ENCODE measurements at places on chromosomes 3 and 15.

DNA sequence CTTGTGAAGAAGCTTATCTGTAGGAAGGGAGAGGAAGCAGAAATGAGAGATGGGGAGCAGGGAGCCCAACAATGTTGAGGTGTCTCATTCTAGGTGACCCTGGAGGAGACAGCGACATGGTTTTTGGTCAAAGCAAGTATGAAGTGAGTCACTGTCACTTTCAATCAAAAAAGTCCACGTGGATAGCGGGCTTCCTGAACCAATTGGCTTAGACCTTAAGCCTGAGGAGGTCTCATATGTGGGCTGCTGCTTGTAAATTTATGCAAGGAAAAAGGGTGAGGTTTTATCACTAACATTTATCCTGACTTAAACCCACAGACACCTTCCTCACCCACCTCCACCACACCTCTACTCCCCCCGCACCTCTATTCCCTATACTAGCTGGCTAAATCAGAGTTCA is 22.7 kb downstream of the CLDN11 start:
- DNase-seq = no peak

DNA sequence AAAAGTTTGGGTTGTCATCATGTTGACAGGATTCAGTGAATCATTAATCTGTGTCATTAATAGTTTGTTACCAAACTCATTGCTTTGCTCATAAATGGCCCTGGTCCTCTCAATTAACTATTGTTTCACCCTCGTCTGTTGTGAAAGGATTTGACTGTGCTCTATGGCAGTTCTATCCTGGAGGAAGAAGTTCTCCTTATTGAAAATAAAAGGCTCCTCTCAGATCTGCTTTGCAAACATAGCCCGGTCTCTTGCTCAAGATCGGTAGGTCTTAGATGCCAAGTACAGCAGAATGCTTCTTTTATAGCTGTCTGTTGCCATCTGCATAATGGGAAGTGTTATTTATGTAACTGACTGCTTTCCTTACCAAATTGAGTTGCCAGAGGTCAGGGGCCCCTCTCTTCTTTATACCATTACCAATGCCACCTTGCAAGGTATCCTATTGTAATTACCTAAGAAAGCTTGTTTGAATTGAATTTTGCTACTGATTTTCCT is 146.5 kb downstream of the EBLN2 start:
- DNase-seq = no peak

DNA sequence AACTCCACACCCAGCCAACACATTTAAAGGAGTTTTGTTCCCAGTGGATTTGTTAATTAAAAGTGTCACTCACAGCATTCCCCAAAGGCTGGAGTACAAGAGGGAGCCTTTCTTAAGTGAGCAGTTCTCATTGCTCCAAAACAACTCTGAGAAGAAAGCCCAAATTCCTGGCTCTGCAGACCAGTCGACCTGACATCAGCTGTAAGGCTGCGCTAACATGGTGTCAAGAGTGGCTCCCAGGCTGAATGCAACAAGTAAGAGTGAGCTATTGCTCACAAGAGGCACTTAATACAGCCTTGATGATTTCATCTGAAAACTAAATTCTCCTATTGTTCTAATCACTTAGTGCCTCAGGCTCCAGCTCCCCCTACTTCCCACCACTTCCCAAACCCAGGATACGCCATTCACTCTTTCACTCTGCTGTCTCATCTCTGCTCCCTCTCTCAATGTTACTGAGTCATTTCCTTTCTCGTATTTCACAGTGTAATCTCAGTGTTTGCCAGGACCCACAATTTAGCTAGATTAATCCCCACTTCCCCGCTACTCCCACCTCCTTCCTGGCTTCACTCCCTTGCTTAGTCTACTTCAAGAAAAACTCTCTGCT is 81.8 kb downstream of the WWTR1 start:
- no peak for DNase-seq

DNA sequence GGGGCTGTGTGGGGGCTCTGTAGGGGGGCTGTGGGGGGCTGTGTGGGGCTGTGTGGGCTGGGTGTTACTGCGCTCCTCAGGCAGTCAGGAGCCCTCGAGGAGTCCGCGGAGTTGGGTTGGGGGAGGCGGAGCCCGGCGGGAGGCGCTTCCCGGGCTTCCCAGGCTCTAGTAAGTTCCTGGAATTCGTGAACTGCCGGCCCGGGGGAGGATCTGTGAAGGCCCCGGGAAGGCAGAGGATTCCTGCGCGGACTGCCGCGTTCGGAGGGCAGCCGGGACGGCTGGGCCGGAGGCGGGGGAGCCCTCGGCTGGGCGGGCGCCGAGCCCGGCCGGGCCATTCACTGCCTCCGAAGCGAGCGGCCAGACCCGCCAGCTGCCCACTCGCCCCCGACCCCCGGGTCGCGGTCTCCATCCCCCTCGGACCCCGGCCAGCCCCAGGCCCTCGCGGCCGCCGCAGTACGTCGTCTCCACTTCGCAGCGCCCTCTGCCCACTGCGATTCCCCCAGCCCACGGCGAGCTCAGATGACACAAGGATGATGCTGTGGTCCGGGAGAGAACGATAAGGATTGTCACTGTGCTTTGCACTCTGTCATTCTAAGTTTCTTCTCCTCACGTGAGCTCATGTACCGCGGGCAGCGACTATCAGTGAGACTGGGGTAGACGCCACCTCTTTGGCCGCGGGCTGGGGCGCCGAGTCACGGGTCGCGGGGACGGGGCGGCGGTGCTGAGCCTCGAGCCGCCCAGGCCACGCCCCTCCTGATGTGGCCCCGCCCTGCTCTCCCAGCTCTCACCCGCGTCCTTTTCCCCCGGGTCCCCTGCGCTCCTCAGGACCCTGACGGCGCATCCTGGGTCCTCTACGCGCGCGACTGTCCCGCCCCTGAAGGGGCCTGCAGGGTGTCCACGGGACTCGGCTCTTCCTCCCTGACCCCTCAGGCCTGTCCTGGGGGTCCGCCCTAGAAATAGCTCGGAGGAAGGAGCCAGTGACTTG is 65.3 kb downstream of the KLF13 start:
- DNase-seq = peak; percentile 46

GRCh38 chr15:42363942-42364341 is 4.6 kb downstream of the CAPN3 start:
- no peak for DNase-seq

DNA sequence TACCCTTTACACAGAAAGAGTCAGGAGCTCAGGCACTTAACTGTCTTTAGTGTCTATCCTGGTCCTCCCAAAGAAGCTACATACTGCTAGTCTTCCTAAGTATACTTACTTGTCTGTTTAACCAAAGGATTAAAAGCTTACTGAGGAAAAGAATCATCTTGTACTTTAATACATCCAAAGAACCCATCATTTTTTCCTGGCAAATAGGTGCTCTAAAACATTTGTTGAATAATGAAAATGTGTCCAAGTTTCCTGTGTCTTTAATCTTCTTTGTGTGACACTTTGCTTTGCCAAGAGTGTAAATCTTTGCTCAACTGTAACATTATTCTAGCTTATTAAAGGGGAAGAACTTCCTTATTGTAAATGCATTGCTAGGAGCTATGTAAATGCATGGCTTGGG is 519.2 kb downstream of the OTOL1 start:
- no peak for DNase-seq

DNA sequence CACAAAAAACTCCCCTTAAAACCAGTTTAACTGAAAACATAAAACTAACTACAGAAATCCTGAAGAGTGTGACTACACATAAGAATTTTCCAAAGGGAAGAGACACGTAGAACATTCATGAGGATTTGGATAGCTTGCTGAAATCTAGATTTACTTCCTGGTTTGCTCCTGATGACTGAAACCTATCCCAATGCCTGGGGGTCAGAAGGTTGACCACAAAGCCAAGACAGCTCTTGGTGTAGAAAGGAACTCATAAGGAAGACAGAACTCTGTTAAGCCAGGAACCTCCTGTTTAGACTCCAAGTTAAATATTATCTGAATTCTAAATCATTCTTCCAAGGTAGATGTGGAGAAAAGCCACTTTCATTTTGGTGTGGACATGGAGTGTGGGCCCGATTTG is 92.8 kb downstream of the TFG start:
- DNase-seq = no peak

DNA sequence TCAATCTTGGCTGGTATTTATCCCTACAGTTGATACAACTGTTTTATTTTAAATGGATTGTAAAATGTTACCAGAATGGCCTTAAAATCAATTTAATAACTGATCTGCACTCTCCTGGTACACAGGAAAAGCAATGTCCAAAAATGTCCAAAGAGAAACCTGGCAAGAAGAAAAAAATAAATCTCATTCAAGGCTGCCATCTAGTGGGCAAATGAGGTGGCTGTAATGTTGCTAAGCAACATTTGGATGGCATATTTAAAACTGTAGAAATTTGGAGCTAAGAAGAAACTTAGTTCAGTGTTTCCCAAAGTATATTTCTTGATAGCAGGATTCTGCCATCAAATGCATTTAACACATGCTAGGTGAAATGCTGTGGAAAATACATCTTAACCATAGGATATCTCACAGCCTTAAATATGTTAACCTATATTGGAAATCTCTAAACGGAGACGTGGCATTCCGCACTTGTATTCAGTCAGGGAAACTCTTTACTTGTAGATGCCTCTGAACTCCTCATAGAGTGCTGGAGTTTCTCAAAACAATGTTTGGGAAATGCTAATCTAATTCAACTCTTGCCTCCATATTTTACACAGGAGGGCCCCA is 216.8 kb downstream of the ERC2 start:
- DNase-seq = peak; percentile 17

DNA sequence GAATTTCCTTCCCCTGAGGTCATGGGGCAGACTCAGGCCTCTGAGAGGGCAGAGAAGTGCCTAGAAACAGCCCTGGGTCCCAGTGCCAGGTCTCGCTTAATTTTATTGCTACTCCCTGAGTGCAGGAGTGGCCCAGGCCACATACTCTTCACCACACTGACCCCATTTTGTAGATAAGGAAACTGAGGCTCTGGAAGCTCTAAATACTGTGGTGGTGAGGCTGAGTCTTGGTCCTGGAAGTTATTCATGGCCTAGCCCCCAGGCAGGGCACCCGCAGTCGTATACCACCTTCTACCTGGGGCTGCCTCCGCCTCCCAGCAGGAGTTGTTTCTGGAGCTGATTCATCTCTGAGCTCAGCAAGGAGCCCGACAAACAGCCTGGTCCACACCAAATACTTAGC is 9.8 kb downstream of the ATP2B2 start:
- DNase-seq = no peak

DNA sequence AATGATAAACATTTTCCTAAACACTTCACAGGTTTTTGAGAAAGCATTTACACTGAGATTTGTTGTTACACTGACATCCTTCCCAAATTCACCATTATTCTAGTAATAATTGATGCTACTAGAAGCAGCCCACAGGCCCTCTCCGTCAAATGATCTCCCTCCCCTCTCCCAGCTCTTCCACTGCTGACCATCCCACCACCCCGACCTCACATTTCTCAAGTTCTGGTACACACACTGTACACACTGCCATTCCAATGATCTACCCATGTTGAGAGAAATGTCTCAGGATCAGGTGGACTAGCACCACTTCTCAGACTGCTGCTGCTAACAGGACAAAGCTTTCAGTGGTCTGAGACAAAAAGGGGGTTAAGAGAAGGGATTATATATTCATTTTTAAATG is 3.5 kb downstream of the TBC1D5 start:
- DNase-seq = no peak

- no peak for DNase-seq
These were observed 205.8 kb downstream of the TJP1 start for GRCh38 chr15:29616512-29616911.

DNA sequence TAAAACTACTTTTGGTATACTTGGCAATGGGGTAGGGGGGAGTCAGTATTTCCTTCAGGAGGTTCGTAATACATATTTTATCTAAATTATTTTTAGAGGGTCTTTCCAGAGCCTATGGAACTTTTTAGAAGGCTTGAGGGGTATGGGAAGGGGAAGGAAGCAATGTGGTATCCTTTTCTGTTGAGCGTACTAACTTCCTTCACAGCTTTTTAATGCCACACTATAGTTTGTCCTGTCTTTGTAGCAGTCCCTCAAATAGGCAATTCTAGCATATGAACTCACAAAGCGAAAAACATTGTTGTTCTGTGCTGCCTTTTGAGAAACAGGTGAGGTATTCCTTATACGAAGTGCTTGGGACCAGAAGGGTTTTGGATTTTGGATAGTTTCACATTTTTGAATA is 22.3 kb upstream of the P2RY13 start:
- DNase-seq = no peak

DNA sequence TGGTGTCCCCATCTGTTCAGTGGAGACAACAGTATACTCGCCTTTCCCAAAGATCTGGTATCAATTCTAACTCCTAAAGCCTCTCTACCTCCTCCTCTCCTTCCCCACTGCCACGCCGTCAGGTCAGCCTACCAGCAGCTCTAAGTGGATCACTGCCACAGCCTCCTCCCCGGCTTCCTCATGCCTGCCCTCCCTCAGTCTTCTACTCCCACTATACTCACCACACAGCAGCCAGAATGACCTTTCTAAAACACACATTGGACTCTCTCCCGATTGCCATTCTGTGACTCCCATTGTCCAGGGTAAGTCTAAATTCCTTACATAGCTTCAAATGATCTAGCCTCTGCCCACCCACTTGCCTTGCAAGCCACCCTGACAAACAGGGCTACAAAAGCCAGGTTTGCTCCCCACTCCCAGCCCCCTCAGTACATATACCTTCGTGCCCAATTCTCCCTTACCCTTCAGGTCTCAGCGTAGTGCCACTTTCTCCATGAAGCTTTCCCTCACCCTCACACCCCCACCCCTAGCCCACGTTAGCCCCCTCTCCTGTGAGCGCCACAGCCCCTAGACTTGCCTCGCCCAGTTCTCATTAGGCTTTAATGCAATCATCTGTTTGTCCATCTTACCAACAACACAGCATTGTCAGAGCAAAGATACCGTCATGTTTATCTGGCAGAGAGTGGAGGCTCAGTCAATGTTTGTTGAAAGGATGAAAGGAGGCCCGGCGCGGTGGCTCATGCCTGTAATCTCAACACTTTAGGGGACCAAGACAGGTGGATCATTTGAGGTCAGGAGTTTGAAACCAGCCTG is 9.5 kb upstream of the SEMA7A start:
- DNase-seq = no peak

DNA sequence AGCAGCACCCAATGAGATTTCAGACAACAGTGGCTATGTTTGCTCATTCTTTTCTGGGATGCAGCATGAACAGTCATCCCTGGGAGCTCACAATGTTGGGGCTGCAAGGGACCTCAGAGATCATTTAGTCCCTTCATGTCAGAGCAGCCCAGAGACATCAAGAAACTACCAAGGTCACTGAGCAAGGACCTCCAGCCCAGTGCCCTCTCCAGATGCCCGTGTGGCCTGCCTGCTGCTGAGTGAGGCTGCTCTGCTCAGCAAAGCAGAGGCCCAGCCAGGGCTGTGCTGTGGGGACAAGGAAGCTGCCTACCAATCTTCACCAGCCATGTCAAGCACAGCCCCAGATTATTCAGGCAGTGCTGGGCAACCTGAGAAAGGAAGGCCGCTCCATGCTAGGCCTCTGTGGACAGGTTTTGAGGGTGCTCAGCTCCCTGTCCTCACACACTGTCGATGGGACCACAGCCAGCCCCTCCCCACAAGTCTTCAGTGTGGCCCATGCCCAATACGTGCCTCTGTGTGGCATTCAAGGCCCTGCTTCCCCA is 99.7 kb downstream of the DAPK2 start:
- DNase-seq = no peak

DNA sequence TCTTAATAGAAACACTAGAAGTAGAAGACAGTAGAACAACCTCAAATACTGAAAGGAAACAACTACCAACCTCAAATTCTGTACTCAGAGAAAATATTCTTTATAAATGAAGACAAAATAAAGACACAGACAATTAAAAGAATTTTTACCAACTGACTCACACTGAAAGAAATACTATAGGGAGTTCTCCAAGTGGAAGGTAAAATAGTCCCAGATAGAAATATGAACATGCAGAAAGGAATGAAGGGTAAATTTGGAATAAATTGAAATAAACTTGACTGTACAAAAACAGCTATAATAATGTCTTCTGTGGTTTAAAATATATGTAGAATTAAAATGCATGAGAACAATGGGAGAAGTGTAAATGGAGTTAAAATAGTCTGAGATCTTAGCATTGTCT is 36.7 kb upstream of the CCDC174 start:
- no peak for DNase-seq

All from stimulated activated CD4-positive, alpha-beta T cell treated with anti-CD3 and anti-CD28 coated beads, Interleukin-12 subunit alpha, Interleukin-12 subunit beta, amount 100 ng/mL, for 24 hours (primary cell).